ENCODE measurements at places on chromosomes 16 and 17. TPM values are rescaled to one million over a fixed set of nuclear protein-coding genes. Genes with fewer than 3 reads are reported as not detected.

The HAS3 gene
- total RNA-seq: 0.75 TPM

The PRSS8 gene
- 169 TPM for total RNA-seq

The SPNS2 gene
- total RNA-seq: 47.3 TPM

The SEPHS2 gene
- 51.3 TPM for total RNA-seq

The EPX gene
- not detected for total RNA-seq

The HIC1 gene
- 11.9 TPM for total RNA-seq

The MAF gene
- 10.7 TPM for total RNA-seq

The TNFRSF17 gene
- total RNA-seq: not detected

The CACNG4 gene
- total RNA-seq: 0.84 TPM

The SULT1A1 gene
- total RNA-seq: 3.1 TPM

The NSRP1 gene
- 11.1 TPM for total RNA-seq

The HS3ST6 gene
- 0.89 TPM for total RNA-seq

The AIPL1 gene
- not detected for total RNA-seq

The SULT1A4 gene
- 2.5 TPM for total RNA-seq

The RFWD3 gene
- total RNA-seq: 25.9 TPM

The FBXW10B gene
- 0.84 TPM for total RNA-seq

The RAC3 gene
- total RNA-seq: 64.1 TPM

The NHLRC4 gene
- 0.46 TPM for total RNA-seq

The ITGAL gene
- 0.04 TPM for total RNA-seq

The CLEC19A gene
- not detected for total RNA-seq

The ZPBP2 gene
- total RNA-seq: not detected

The P2RX5 gene
- 6.0 TPM for total RNA-seq

The KRTAP17-1 gene
- not detected for total RNA-seq

The HOXB9 gene
- total RNA-seq: 77.0 TPM

The BRCA1 gene
- total RNA-seq: 11.4 TPM

The FAM20A gene
- total RNA-seq: 0.13 TPM

The ICAM2 gene
- total RNA-seq: 12.9 TPM

The OTOA gene
- total RNA-seq: 0.17 TPM

The MFAP4 gene
- total RNA-seq: 1.3 TPM

The SLC35G6 gene
- not detected for total RNA-seq

The KRT13 gene
- total RNA-seq: 0.96 TPM

The PDE6G gene
- total RNA-seq: 2.2 TPM

The TBC1D3C gene
- total RNA-seq: not detected

The KRTAP1-1 gene
- total RNA-seq: not detected

The FAM83G gene
- 60.0 TPM for total RNA-seq

The WFDC1 gene
- 0.29 TPM for total RNA-seq

The TPSB2 gene
- total RNA-seq: not detected

The TEDC2 gene
- total RNA-seq: 12.0 TPM

The COX6A2 gene
- total RNA-seq: not detected

The CDH5 gene
- total RNA-seq: 0.67 TPM

The CES1 gene
- not detected for total RNA-seq

The PRAC2 gene
- total RNA-seq: not detected

The ATP2A3 gene
- total RNA-seq: 13.3 TPM

The ZNF830 gene
- total RNA-seq: 11.1 TPM

The ATP1B2 gene
- not detected for total RNA-seq

The DHX40 gene
- 40.8 TPM for total RNA-seq

The KRTAP4-3 gene
- not detected for total RNA-seq

The DLX3 gene
- total RNA-seq: 0.04 TPM

The CD300A gene
- not detected for total RNA-seq

The PRSS36 gene
- 0.55 TPM for total RNA-seq

The MTMR4 gene
- total RNA-seq: 51.2 TPM

The TAC4 gene
- not detected for total RNA-seq

The MPP3 gene
- 13.2 TPM for total RNA-seq

The HEATR9 gene
- total RNA-seq: not detected

The ZFPM1 gene
- total RNA-seq: 3.7 TPM

The FOXF1 gene
- total RNA-seq: not detected

The CCL5 gene
- not detected for total RNA-seq

The TMEM106A gene
- total RNA-seq: 5.6 TPM

The MPO gene
- 0.48 TPM for total RNA-seq
